ENCODE measurements at places on chromosomes 5 and 9.

GRCh38 chr5:178786859-178787499 is 56.5 kb upstream of the ZNF354A start:
- H3K27me3 ChIP-seq = no peaks in the 10 kb centered on the region
- no peaks in the 10 kb centered on the region for H3K36me3 ChIP-seq
- H3K27ac ChIP-seq = peak overlapping the region; percentile 72
- no peak for DNase-seq
- peaks cover 23% of the 10 kb centered on the region for H3K4me1 ChIP-seq
- H3K4me3 ChIP-seq = no peak overlapping the region

- no peaks in the 10 kb centered on the region for H3K36me3 ChIP-seq
- H3K27me3 ChIP-seq = no peaks in the 10 kb centered on the region
- no peaks in the 10 kb centered on the region for H3K4me1 ChIP-seq
- H3K4me3 ChIP-seq = no peak overlapping the region
- no peak for DNase-seq
- H3K27ac ChIP-seq = no peak overlapping the region
Measured at GRCh38 chr9:86041311-86041741, 58.0 kb downstream of the GOLM1 start.

DNA sequence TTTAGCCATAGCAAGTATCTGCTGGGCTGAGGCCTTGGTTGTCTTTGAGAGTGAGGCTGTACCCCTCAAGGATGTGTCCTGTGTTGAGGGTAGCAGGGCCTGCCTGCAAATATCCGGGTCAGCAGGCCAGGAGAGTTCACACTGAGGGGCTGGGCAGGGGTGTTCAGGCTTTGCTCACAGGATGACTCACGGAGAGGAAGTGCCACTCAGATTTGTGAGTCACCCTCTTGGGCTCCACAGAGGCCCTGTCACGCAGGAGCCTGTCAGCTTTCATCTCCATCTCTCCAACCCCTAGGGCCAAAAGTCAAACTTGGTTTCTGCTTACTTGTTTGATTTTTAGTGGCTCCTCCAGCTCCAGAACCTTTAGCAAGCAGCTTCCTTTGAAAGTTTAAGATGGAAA is 211.5 kb downstream of the SEC61B start:
- H3K27me3 ChIP-seq = no peaks in the 10 kb centered on the region
- H3K36me3 ChIP-seq = no peaks in the 10 kb centered on the region
- peak overlapping the region; percentile 19 for H3K27ac ChIP-seq
- no peak overlapping the region for H3K4me3 ChIP-seq
- no peak for DNase-seq

GRCh38 chr9:19757745-19758144 is 31.1 kb downstream of the SLC24A2 start:
- no peak overlapping the region for H3K4me3 ChIP-seq
- no peaks in the 10 kb centered on the region for H3K27me3 ChIP-seq
- no peaks in the 10 kb centered on the region for H3K36me3 ChIP-seq
- H3K4me1 ChIP-seq = no peaks in the 10 kb centered on the region
- no peak overlapping the region for H3K27ac ChIP-seq

DNA sequence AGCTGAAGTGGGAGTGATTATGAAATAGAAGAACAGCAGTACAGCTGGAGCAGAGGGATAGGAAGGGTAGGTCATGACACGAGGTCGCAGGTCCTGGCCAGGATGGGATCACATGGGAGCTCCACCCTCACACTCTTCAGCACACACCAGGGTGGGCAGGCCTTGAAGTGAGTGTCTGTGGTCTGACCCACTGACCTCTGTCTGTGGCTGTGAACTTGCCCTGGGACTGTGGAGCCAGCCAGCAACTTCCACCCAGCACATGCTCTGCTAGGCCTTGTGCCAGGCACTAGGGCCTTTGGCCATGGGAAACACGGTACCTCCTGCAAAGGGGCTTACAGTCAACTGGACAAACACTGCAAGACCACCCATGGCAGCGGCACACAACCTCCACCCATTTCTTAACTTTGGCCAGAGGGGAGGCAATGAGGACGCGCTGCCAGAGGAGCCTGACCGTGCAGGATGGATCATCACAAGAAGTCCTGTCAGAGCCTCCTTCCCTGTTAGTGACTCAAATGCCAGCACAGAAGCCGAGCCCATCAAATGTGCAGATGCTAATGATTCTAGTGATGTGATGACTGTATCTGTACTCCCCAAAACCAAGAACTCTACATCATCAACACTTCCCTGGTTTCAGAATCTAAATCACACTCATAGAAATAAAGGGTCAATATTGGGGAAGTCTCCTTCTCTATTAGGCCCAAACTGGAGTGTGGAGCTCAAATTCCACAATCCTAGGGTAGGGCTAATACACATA is 113.6 kb downstream of the DPYSL3 start:
- H3K36me3 ChIP-seq = no peaks in the 10 kb centered on the region
- H3K4me1 ChIP-seq = no peaks in the 10 kb centered on the region
- DNase-seq = no peak
- H3K4me3 ChIP-seq = no peak overlapping the region
- peak overlapping the region; percentile 29 for H3K27ac ChIP-seq

- DNase-seq = no peak
- H3K36me3 ChIP-seq = no peaks in the 10 kb centered on the region
- H3K4me1 ChIP-seq = peaks cover 63% of the 10 kb centered on the region
- no peak overlapping the region for H3K4me3 ChIP-seq
Measured at GRCh38 chr9:38017149-38017884, 51.7 kb downstream of the SHB start.

DNA sequence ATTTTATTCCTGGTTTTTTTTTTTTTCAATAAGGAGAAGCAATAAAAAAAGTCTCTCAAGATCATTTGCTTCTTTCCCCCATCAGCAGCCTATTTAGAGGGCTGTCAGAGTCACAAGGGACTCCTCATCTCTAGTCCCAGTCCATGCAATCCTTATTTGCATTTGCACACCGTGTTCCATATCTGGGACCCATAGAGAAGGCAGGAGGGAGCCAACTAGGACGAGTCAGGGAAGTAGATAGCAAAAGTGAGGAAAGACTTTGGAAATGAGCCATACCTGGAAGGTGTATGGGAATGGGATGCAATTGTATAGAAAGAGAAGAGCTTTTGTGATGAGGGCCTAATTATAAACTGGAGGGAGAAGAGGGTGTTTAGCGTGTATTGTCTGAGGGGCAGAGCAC is 160.0 kb downstream of the PIK3R1 start:
- H3K4me3 ChIP-seq = no peak overlapping the region
- H3K36me3 ChIP-seq = no peaks in the 10 kb centered on the region
- H3K4me1 ChIP-seq = peaks cover 46% of the 10 kb centered on the region
- no peak overlapping the region for H3K27ac ChIP-seq

GRCh38 chr5:126139773-126140172 is 283.4 kb upstream of the GRAMD2B start:
- no peak for DNase-seq
- no peaks in the 10 kb centered on the region for H3K27me3 ChIP-seq
- no peak overlapping the region for H3K27ac ChIP-seq
- H3K4me3 ChIP-seq = no peak overlapping the region
- H3K36me3 ChIP-seq = no peaks in the 10 kb centered on the region
- no peaks in the 10 kb centered on the region for H3K4me1 ChIP-seq

- H3K36me3 ChIP-seq = no peaks in the 10 kb centered on the region
- peak overlapping the region; percentile 96 for H3K27ac ChIP-seq
- peak overlapping the region; percentile 77 for H3K4me3 ChIP-seq
- peaks cover 29% of the 10 kb centered on the region for H3K4me1 ChIP-seq
- H3K27me3 ChIP-seq = no peaks in the 10 kb centered on the region
- no peak for DNase-seq
Measured at GRCh38 chr5:54309276-54309675, 1.1 kb downstream of the ARL15 start.

- H3K27ac ChIP-seq = no peak overlapping the region
- DNase-seq = no peak
- H3K27me3 ChIP-seq = no peaks in the 10 kb centered on the region
Measured at GRCh38 chr9:136003411-136004218, 42.4 kb upstream of the UBAC1 start.

GRCh38 chr5:170223906-170224305 is 8.9 kb upstream of the C5orf58 start:
- H3K27me3 ChIP-seq = no peaks in the 10 kb centered on the region
- peaks cover 8% of the 10 kb centered on the region for H3K4me1 ChIP-seq
- no peak overlapping the region for H3K4me3 ChIP-seq
- no peak for DNase-seq
- no peak overlapping the region for H3K27ac ChIP-seq

DNA sequence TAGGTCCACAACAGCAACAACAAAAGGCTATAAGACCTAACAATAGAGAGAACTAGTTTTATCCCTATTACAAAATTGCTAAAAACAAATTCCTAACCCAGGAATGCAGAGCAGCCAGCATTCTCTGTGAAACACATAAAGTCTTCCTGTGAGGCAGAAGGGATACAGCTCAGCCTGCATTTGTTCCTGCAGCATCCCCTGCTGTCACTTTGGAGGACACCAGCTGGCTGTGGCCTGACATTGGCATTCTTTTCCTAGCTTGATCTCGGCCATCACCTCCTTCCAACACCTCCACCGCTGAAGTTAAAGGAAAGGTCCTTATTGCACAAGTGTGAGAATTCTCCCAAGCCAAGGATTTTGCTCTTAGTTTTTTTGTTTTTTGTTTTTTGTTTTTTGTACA is 186.1 kb downstream of the SNCAIP start:
- DNase-seq = no peak
- no peak overlapping the region for H3K27ac ChIP-seq
- no peaks in the 10 kb centered on the region for H3K36me3 ChIP-seq
- H3K27me3 ChIP-seq = no peaks in the 10 kb centered on the region
- peaks cover 18% of the 10 kb centered on the region for H3K4me1 ChIP-seq

DNA sequence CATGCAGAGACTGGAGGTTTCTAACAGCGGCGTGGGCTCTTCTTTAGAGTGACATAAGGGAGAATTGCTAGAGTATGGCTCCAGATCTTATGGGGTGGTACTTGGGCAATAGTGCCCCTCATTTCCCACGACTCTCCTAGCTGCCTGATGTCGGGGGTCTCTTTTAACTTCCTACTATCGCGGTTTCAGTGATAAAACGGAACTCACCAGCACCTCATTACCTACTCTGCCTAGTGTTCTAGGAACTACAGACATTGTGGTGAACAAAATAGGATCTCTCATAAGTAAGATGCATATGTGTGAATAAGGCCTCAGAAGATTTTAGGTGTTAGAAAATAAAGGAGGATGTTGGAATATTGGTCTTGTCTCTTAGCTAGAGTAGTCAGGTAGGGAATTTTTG is 1.1 kb downstream of the ICE1 start:
- peaks cover 29% of the 10 kb centered on the region for H3K4me1 ChIP-seq
- no peak for DNase-seq
- H3K27ac ChIP-seq = no peak overlapping the region

- no peak overlapping the region for H3K4me3 ChIP-seq
- DNase-seq = no peak
- H3K4me1 ChIP-seq = peaks cover 51% of the 10 kb centered on the region
- H3K36me3 ChIP-seq = no peaks in the 10 kb centered on the region
Measured at GRCh38 chr9:38026021-38026809, 42.8 kb downstream of the SHB start.

DNA sequence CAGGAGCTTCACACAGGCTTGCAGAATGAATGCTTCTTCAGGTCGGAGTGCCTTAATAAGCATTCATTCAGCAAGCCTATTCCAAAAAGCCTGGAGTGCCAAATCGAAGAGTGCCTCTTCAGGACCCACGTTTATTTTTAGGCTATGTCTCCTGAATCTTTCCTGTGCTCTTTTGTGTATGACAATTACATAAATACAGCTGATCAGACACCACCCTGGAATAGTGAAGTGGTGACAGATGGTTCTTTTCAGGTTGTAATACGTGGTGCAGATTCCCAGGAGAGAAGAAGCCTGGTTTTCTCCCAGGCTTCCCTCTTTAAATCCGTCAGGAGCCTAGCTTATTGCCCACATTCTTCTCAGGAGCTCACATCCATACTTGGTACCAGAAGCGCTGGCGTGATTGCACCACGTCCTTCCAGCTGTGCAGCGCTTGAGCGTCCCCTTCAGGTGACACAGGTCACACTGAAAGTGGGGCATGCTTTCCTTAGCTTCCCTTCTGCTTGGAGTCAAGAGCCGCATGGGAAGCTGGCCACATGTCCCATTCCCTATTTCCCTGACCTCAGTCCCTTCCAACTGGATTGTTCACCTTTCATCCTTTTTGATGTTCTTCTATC is 123.1 kb downstream of the ADCY2 start:
- no peaks in the 10 kb centered on the region for H3K36me3 ChIP-seq
- H3K27me3 ChIP-seq = no peaks in the 10 kb centered on the region
- DNase-seq = no peak
- no peak overlapping the region for H3K4me3 ChIP-seq
- H3K27ac ChIP-seq = no peak overlapping the region

- peaks cover 28% of the 10 kb centered on the region for H3K36me3 ChIP-seq
- no peak overlapping the region for H3K27ac ChIP-seq
- DNase-seq = no peak
- no peak overlapping the region for H3K4me3 ChIP-seq
- no peaks in the 10 kb centered on the region for H3K27me3 ChIP-seq
- no peaks in the 10 kb centered on the region for H3K4me1 ChIP-seq
Measured at GRCh38 chr9:137265496-137266161, 10.5 kb downstream of the NELFB start.

- H3K27ac ChIP-seq = no peak overlapping the region
- no peaks in the 10 kb centered on the region for H3K36me3 ChIP-seq
- no peak overlapping the region for H3K4me3 ChIP-seq
- peaks cover 8% of the 10 kb centered on the region for H3K4me1 ChIP-seq
Measured at GRCh38 chr5:158013939-158014338, 155.0 kb upstream of the CLINT1 start.

DNA sequence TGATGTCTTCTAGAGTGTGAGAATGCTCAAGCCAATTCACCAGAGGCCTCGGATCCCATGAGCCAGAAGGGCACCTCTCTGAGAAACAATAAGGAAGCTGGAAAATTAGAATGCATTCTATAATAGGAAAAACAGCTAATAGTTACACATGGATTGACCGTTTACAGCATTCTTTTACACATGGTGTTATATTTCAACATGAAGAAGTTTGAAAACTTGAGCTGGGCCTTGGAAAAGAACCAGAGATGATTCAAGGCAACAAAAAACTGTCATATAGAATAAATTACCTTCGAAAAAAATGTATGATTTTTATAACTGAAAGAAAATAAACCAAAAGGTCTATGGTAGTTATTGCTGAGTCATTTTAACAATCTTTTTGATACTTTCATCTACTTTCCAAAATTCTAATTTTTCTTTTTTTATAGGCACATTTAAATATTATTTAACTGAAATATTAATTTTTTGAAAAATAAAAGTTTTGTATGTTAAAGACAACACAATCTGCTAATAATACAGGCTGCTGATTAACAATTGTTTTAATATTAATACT is 6.2 kb downstream of the SH3TC2 start:
- no peak overlapping the region for H3K27ac ChIP-seq
- H3K27me3 ChIP-seq = no peaks in the 10 kb centered on the region
- DNase-seq = no peak
- H3K36me3 ChIP-seq = no peaks in the 10 kb centered on the region
- H3K4me1 ChIP-seq = peaks cover 8% of the 10 kb centered on the region

GRCh38 chr5:81639556-81639955 is 111.3 kb downstream of the SSBP2 start:
- H3K4me3 ChIP-seq = no peak overlapping the region
- H3K36me3 ChIP-seq = no peaks in the 10 kb centered on the region
- no peaks in the 10 kb centered on the region for H3K4me1 ChIP-seq
- no peaks in the 10 kb centered on the region for H3K27me3 ChIP-seq
- DNase-seq = no peak
- H3K27ac ChIP-seq = no peak overlapping the region
